Astrocyte of the cerebellum (primary cell): ENCODE measurements at places on chromosomes 7 and 10.

DNA sequence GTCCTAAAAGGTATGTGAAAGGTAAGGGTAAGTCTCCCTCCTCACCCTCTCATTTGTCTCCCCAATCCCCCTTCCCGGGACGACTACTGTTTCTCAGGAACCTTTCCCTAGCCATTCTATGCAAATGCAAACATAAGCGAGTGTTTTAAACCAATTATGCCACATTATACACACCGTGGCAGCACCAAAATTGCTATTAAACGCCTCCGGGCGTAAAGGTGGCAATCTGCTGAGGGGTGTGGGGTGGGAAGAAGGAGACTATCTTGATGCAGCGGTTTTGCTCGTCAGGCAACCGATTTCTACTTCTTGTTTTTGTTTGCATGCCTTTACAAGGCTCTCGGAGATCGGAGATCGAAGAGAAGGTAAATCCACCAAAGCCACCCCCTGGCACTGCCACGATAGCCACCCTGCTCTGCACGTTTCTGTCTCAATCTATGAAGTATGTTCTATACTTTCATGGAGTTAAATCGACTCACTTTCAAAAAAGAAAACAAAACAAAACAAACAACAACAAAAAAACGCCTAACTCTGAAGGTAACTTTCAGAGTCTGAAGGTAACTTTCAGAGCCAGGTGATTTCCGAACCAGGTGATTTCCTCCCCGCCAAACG lies 46.0 kb upstream of the CDK1 start:
- no peak for DNase-seq

DNA sequence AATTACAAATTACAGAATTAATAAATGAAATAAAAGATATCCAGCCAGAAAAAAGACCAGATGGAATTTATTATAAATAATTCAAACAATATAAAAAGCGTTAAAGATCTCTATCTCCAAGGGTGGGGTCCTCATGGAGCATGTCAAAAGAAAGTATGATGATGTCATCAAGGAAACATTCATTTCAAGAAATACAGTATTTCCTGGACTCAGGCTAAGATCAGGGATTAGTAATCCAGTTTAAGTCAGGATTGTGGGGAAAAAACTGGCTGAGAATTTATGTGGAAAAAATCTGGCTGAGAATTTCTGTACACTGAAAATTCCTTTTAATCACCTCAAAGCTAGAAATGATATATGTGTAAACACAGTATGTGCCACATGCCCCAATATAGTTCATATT lies 1075.3 kb downstream of the XPNPEP1 start:
- no peak for DNase-seq

GRCh38 chr10:128979405-128979804 lies 487.6 kb upstream of the MGMT start:
- DNase-seq = no peak

DNA sequence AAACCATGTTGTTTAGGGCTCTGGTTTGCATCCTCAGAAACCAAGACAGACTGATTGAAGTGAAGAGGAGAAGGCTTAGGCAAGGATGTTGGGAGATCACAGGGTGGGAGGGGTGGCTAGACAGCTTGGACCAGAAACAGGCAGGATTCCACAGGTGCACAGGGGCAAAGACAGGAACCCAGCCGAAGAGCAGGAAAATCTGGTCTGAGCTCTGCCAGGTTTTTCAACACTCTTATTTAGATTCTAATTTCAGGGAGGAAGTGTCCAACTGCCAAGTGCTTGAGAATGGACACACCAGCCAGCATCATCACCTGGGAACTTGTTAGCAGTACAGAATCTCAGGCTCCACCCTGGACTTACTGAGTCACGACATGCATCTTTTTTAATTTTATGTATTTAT lies 93.8 kb downstream of the MARCHF5 start:
- no peak for DNase-seq

DNA sequence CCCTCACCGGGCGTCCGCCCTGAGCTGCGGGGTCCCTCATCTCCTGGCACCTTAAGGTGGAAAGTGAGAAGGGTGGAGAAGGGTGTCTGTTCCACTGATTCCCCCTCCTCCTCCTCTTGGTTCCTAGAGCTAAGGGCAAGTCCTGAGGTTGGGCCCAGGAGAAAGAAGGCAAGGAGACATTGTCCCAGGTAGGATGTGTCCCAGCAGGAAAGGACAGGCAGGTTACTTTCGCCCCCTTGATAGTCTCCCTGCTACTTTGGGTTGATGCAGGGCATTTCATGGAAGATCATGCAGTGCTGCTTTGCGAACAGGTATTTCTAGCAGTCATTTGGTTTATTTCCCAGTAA lies 582 bp downstream of the STEAP2 start:
- DNase-seq = no peak

- no peak for DNase-seq
Observed at GRCh38 chr7:96045919-96046318, 273.6 kb downstream of the DYNC1I1 start.

DNA sequence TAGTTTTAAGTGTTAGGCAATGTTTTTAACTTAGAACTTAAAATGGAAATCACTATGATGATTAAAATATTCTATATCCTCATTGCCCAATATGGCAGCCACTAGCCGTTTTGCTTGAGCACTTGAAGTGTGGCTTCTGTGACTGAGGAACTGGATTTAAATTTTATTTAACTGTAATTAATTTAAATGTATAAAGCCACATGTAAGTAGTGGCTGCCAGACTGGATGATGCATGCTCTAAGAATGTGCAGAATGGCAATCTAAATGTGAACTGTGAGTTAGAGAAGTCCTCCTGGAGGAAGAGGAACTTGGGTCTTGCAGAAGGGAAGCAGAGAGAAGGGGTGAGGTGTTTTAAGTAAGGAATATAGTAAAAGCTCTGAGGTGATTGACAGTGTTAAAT lies 451.4 kb downstream of the SUGCT start:
- DNase-seq = peak; percentile 49

GRCh38 chr7:24967696-24968095 lies 12.3 kb downstream of the OSBPL3 start:
- DNase-seq = no peak

DNA sequence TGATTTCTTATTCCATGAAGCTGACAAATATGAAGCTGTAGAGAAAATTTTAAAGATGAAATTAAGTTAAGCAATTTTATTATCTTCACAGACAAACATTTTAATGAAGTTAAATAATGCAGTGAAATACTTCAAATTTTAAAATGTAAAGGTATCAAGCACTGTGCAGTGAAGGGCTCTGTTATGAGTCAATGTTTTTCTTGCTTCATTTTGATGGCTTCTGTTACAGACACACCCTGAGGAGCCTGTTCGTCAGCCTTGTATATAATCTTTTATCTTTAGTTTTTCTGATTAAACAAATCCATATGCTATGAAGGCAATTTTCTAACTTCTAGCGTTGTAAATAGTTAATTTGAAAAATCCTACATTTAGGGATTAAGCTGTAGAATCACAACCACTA lies 18.5 kb downstream of the VSTM2A start:
- DNase-seq = no peak

GRCh38 chr7:101563943-101564777 lies 64.9 kb downstream of the MYL10 start:
- no peak for DNase-seq

DNA sequence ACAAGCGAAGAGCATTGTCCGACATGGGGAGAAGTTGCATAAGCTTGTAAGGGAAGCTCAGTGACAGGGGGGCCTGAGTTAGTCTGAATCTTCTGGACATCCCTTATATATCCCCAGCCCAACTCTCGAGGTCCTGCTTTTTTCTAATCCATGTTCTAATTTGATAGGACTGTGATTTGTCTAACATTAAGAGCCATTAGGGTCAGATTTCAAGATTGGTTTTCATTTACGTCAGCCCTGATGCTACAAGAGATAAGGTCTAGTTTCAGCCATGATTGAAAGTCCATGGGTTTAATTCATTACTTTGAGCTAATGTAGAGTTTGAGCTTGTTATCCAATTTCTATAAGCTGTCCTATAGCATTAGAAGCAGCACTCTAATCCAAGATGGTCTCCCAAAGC lies 20.3 kb downstream of the TLX1 start:
- no peak for DNase-seq

DNA sequence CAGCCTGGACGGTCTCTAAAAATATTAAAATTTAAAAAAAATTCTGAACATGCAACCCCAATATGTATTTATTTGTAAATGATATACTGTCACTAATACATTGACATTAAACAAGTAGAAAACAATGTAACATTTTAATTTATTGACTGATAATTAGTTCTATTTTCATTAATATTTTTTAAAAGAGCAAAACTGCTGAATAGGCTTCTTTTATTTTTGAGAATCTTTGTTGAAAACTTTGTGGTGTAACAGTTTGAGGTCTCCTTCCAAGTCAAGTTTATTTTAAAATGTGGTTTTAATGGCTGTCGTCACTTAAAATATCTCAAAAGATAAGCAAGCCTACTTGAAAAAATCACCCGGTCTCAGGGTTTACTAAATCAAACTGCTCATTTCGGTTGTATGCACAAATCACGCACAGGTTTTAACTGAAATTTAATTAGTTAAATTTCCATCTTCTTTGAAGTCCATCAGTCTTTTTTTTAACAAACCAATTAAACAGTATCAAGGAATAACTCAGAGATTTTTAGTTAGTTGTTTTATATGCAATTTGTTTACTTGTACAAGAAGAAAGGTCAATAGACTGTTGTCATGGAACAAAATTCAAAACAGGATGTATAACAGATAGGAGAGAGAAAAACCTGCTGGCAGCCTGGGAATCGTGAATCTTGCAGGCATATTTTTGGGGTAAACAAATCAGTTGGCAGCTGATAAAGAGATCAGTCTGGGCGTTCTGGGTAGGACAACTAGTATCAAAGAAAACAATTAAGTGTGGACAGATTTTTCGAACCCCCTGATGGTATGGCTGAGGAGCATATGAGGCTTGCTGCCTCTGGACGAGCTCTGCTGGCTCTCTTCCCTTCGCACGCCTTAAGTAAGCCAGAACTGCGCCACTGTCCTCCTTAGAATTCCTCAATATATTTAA lies 9.7 kb upstream of the EDRF1 start:
- no peak for DNase-seq

- no peak for DNase-seq
Observed at GRCh38 chr7:153529100-153529499, 523.1 kb upstream of the DPP6 start.

GRCh38 chr10:31623466-31623865 lies 304.4 kb downstream of the ZEB1 start:
- no peak for DNase-seq

GRCh38 chr7:1062296-1063294 lies 18.2 kb downstream of the GPR146 start:
- no peak for DNase-seq

- DNase-seq = no peak
Observed at GRCh38 chr7:106348231-106348630, 63.4 kb upstream of the NAMPT start.

DNA sequence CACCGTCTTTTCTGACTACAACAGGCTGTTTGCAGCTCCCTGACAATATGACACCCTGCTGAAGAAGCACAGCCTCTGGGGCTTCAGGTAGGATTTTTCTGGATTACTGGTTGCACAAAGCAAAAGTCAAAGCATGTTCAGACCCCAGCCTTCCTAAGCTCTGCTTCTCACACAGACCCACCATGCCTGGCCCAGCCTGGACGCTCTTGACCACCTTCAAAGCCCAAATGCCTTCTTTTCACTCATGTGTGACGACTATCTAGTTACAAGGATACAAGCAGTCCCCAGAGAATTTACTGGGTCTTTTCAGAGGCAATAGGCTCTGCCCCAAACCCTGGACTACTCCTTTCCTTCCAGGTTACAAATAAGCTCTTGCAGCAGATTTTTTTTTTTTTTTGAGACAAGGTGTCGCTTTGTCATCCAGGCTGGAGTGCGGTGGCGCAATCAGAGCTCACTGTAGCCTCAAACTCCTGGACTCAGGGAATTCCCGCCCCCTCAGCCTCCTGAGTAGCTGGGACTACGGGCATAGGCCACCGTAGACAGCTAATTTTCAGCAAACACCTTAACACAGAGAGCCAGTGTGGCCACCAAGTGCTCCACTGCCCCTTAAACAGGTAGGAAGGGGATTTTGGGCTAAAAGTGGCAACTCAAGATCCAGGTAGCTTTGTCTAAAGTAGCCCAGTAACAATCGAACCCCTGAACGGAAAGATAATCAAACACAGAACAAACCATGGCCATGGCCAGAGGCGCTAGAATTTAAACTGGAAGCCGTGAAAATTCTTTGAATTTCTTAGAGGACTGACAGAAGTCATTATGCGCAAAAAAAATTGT lies 16.2 kb downstream of the SVIL start:
- DNase-seq = no peak

GRCh38 chr7:20865684-20866083 lies 79.0 kb upstream of the SP8 start:
- no peak for DNase-seq

DNA sequence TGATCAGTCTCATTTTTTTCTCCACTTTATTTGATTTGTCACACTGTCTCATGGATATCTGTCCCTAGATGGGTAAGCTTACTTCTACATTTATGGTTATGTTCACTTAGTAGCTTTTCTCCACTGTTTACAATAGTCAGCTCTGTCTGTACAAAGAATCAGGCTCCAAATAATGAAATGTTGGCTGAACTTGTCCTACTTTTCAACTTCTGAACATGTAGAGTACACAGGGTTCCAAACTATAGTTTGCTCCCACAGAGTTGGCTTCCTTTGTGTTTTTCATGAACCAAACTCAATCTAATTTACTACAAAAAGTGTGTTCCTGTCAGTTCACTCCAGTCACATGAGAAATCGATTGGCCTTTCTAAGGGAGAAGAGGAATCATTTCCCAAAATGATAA lies 175.0 kb downstream of the CCDC71L start:
- DNase-seq = no peak

DNA sequence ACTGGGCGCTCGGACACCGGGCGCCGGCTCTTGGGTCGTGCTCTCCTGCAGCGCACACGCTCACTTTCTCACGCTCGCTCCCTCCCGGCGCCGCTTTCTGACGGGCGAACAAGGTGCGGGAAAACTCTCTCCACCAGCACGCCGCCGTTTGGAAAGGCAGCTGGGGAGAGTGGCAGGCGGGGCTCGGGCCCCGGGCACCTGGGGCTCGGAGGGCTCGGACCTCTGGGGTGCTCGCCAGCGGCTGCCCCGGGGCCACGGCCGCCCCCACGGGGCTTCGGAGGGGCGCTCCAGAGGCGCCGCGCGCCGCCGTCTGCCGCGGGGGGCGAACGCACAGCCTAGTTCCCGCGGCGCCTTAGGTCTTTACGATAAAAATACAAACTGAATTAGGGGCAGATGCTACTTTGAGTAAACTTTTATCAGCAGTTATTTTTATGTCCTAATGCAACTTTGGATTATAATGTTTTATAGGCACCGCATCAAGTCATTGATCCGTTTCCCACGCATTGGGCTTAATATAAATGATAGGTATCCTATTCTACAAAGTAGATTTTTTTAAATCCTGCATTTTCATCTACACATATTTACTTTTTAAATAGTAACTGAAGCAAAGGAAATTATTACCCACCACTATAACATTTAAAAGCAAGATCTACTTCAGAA lies 535 bp upstream of the EPC1 start:
- DNase-seq = no peak

- no peak for DNase-seq
Observed at GRCh38 chr7:95396136-95397032, at the start of gene PON3. TSS of gene PON3 (minus strand) at chr7:95396375. CDS start at chr7:95396350, 25 bp downstream.

GRCh38 chr7:15684871-15685270 lies 1.6 kb downstream of the MEOX2 start:
- no peak for DNase-seq

GRCh38 chr10:93615576-93616235 lies 3.4 kb downstream of the PDE6C start:
- no peak for DNase-seq
